Stimulated activated CD4-positive, alpha-beta T cell treated with anti-CD3 and anti-CD28 coated beads, Interleukin-15, amount 100 ng/mL, for 48 hours (primary cell): ENCODE measurements at places on chromosomes 16 and 17.
A peak's percentile ranks its signal among the peaks of the same experiment; 100 is the strongest.

GRCh38 chr16:55698331-55698730, 42.5 kb downstream of the SLC6A2 start:
- no peak for DNase-seq

GRCh38 chr17:17361543-17361866, 58.3 kb downstream of the NT5M start:
- DNase-seq, result no peak

DNA sequence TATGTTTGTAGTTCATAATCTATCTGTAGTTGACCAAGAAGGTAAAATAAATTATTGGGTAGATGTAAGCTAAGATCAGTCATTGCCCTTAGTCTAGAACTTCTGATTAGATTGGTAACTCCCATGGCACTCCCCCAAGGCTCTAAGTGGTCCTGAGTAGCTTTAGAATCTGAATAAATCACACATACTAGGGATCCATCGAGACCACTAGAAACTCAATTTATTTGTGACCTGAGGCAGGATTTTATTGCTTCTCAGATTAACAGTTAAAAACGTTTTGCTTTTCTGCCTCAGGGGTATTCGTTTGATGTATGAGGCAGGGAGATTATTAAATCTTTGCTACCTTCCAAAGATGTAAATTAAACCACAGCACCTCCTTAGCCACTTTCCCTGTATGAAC, 24.9 kb downstream of the CMTR2 start:
- DNase-seq, result no peak

DNA sequence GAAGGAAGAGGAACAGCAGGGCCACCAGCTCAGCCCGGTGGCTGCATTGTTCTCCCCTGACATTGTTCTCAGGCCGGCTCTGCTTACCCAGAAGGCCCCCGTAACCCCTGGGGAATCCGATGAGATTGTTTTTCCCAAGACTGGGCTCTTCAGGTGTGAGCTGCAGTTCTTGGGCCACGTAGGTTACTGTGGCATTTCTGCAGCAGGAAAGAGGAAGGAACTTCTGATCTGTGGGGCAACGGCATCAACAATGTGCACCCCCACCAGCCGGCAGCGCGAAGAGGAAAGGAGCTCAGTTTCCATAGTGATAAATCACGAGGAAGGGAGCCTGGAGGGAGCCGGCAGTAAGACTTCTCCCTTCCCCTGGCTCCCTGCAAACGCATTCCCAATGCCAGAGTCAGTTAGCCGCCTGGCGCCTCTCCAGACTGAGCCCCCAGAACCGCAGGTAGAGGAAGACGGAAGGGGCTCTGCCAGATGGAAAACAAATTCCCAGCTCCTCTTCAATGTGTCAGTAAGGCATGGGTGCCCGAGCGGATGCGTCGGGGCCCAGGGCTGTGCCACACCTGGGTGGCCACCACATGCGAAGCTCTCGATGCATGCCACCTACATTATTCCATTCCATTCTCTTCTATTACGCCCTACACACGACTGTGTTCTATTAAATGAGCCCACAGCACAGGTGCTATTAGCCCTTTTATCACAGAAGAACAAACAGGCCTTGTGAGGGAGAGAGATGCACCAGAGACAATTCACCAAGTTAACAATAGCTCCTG, 21.5 kb upstream of the PECAM1 start:
- no peak for DNase-seq

DNA sequence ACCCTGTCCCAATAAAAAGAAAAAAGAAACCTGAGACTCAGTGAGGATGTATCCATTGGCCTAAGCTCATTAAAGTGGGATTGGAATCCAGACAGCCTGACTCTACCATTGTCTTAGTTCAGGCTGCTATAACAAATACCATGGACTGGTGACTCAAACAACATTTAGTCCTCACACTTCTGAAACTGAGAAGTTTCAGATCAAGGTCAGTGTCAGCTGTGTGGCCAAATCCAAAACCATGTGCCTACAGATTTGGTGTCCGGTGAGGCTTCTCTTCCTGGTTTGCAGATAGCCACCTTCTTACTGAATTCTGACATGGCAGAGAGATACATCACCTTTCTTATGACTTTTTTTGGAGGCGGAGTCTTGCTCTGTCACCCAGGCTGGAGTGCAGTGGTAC, 53.3 kb upstream of the KDM8 start:
- no peak for DNase-seq

- peak; percentile 58 for DNase-seq
Measured at GRCh38 chr17:74779948-74780400, 3.8 kb upstream of the NAT9 start.

DNA sequence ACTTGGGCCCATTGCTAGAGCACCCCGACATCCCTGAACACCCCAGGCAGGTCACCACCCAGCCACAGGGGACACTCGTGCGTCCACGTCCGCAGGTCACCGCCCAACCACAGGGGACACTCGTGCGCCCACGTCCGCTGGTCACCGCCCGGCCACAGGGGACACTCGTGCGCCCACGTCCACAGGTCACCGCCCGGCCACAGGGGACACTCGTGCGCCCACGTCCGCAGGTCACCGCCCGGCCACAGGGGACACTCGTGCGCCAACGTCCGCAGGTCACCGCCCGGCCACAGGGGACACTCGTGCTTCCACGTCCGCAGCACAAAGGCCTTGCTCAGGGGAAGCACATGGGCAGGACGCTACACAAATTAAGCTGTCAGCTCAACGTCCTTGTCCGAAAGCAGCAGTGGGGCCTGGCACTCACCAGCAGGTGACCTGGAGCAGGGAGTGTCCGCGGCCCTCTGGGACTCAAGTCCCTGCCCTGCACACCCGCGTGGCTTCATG, 17.7 kb downstream of the GALNS start:
- DNase-seq, result no peak

DNA sequence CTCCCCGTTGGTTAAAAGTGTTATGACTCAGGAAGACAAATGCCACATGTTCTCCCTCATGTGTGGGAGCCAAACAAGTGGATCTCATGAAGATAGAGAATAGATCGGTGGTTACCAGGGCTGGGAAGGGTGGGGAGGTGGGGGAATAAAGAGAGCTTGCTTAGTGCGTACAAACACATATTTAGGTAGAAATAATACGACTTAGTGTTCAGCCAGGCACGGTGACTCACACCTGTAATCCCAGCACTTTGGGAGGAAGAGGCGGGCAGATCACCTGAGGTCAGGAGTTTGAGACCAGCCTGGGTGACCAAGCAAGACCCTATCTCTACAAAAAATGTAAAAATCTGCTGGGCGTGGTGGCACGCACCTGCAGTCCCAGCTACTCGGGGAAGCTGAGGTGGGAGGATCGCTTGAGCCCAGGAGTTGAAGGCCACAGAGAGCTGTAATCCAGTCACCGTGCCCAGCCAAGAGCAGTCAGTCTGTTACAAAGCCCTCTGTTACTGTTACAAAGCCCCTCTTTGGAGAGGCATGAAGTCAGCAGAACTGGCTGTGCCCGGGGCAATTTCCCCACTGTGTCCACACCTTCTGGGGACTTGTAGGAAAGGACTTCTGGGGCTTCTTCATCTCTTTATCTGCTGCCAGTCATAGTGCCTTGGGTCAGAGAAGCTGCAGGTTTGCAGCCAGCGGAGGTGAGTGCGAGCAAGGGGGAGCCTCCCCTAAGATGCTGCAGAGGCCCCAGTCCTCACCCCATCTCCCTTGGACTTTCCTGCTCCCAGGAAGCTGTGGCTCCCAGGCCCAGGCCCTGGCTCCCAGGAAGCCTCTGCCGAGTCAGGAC, 4.3 kb upstream of the ALDH3A1 start:
- no peak for DNase-seq
